Lower lobe of right lung (tissue), 2 donors: ENCODE measurements at places on chromosomes 3 and 15. TPM values are rescaled to one million over a fixed set of nuclear protein-coding genes. Genes with fewer than 3 reads are reported as not detected.

Gene MORC1
- total RNA-seq: not detected

Gene SUMF1
- 35.4 TPM for total RNA-seq

- DNase-seq: no peak
Observed at GRCh38 chr15:101310508-101310907, 15.5 kb upstream of the SNRPA1 start.

- DNase-seq: no peak
Observed at GRCh38 chr3:145355206-145355605, 805.8 kb downstream of the PLOD2 start.

- DNase-seq: no peak
Observed at GRCh38 chr3:160130071-160130470, 95.2 kb upstream of the C3orf80 start.

GRCh38 chr3:23806534-23807423 lies 1.0 kb downstream of the UBE2E1 start:
- DNase-seq: peak; percentile 51

GRCh38 chr15:89754361-89755154 lies 3.5 kb upstream of the MESP1 start:
- DNase-seq: no peak

GRCh38 chr3:54047568-54047967 lies 74.8 kb upstream of the CACNA2D3 start:
- DNase-seq: no peak

- peak; percentile 73 for DNase-seq
Observed at GRCh38 chr3:141686466-141687291, 51.4 kb upstream of the RNF7 start.

DNA sequence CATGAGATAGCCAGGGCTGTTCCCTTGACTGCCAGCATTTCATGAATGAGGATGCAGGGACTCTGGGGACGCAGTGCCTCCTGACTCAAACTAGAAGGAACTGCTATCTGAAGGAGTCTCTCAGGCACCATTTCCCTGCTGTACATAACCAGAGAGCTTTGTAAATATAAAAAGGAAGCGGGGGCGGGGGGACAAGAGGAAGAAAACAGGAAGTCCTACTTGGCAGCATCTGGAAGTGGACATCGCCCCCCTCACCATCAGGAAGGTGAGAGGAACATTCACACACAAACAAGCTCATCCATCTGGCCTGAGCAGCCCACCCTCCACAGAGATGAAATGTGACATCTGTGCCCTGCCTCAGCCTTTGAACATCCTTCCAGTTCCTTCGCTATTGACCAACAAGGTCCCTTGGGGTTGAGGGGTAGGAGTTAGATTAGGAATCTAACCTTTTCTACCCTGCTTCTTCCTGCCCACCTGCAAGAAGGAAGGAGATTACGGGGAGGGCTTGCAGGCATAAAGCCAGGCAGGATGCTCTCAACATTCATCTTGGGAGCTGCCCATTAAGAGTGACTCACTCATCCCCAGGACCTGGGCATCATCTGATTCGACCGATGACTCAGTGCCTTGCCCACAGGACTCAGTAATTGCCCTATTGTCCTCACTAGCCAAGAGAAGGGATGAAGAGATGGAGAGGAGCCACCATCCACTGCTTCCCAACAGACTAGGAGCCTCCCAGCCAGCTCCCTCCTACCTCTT lies 31.9 kb downstream of the SH3BP5 start:
- no peak for DNase-seq

Gene SMCO1
- not detected for total RNA-seq

Gene EOMES
- 1.9 TPM for total RNA-seq

DNA sequence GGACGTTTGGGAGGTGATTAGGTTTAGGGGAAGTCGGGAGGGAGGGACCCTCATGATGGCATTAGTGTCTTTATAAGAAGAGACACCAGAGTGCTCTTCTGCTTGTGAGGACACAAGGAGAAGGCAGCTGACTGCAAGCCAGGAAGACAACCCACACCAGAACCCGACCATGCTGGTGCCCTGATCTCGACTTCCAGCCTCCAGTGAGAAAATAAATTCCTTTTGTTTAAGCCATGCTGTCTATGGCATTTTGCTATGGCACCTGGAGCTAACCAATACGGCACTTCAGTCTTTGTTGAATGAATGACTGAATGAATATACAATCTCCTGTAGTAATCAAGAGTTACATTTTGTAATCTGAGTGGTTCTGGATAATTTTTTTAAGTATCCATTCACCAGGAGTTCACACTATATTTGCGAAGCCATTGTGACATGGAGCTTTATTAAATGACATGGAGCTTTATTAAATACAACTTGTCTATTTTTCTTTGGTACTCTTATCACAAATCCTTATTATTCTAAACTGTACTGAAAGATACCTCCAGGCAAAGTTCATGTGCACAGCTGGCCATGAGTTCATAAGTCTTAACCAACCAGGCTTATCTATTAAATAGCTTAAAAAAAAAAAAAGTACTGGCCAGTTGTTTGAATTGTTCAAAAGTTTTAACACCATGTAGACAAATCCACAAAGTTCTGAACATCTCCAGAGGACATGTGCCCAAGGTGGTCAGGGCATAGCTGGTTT lies 24.8 kb upstream of the BHLHE40 start:
- DNase-seq: no peak
